ENCODE measurements at places on chromosomes 5 and 9.

DNA sequence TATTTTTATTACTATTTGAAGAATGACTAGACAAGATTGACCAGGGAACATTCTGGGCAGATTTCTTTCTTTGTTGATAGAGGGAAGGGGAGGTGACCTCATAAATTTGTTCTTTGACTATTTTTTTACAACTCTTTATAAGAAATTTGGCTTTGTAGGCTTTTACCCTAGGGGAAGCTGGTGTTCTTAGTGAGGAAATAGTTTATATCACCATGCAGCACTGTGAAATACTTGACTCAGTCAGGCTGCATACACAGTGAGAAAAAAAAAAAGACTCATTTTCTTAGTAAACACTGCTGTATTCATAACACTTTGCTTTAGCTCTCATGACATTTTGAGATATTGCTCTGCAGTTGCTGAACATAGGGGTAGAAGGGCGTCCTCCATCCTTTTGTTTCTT, 336.6 kb upstream of the PIK3R1 start:
- DNase-seq = peak; percentile 61

GRCh38 chr5:38768412-38769211, 77.2 kb upstream of the OSMR start:
- no peak for DNase-seq

DNA sequence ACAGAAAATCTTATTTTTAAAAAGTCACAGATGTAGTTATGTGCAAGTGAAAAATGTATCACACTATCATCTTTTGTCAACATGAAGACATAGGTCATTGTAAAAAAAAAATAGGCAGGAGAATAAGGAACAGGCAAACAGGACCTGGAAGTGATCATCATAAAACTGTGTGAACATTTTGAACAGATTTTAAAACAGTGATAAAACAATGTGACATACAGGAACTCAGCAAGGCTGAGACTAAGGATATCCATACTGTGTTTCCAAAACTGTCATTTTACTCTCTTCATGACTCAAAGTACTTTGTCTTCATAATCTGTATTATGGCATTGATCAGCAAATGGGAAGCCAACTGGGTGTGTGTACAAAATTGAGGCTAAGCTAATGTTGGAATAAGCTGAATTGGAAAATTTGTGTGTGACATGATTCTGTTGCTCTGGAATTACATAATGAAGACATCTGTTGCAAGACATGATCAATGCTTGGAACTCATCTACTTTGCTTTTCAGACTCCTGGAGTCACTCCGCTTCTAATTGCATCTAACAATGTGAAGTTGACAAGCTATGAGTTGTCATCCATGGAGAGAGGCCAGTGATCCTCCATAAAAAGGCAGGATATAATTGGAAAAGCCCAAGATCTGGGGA, 978.7 kb upstream of the NUDT12 start:
- no peak for DNase-seq

DNA sequence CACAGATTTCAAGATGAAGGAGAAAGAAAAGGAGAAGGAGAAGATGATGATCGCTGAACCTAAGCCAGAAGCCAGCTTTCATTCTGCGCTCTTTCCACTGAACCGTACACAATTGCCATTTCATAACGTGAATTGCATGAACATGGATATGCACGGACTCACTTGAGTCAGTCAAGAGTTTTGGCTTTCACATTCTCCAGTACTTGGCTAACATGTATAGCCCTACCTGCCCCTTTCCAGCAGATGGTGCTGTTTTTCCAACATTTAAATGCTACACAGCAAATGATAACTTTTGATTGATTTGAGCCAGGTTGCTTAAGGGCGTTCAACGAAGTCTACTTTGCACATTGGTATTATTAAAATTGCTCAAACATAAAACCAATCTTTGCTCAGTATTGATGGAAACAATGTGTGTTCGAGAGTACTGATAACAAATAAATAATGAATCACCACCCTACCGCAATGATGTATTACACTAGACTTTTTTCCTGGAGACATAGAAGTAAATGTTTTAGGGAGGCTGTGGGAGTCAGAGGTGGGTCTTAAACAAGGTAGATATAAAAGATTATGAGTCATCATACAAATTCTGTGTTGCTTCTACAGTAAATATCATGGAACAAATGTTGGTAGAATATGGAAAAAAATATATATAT, 196.4 kb downstream of the TRPM3 start:
- no peak for DNase-seq

GRCh38 chr5:95526871-95527270, 27.9 kb downstream of the SKIC3 start:
- no peak for DNase-seq

DNA sequence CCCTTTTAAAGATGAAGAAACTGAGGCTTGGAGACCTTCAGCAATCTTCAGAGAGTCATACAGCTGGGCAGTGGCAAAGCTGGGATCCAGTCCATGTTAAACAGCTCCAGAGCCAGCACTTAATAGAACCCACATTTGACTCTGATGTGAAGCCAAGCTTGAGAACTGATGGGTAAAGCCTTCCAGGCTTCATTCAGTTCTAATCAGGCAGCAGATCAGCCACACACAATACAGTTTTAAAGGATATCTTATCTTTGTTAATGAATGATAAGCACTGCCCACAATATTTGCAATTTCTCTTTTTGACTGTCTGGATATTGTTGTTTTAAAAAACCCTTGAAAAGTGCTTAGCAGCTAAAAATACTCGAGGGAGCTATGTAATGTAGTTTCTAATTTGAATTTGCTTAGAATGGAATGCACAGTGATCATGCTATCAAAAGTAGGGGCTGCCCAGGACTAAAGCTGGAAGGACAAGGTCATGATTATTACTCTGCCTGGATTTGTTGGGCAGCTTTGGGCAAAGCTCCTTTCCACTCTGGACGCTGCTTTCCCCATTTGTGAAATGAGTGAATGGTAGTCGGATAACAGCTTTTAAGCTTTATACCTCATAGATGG, 31.3 kb upstream of the HTR4 start:
- no peak for DNase-seq

- DNase-seq = no peak
These were observed 46.8 kb downstream of the ELAVL2 start for GRCh38 chr9:23779220-23779619.

- DNase-seq = peak; percentile 21
These were observed 220.0 kb downstream of the PDE4D start for GRCh38 chr5:59673438-59674058.

Data from urinary bladder (tissue), 4 donors.